Activated CD4-positive, alpha-beta memory T cell treated with anti-CD3 and anti-CD28 coated beads, Interleukin-2, amount 10 ng/mL, durations not matched to agents 7 days and 5 days (primary cell): ENCODE measurements at places on chromosomes 3 and 15. TPM values are rescaled to one million over a fixed set of nuclear protein-coding genes. Genes with fewer than 3 reads are reported as not detected.

Gene NR2E3
- total RNA-seq = not detected

Gene MOBP
- not detected for total RNA-seq

Gene MCF2L2
- 7.0 TPM for total RNA-seq

Gene CMTM7
- 47.3 TPM for total RNA-seq

Gene SERINC4
- 0.18 TPM for total RNA-seq

DNA sequence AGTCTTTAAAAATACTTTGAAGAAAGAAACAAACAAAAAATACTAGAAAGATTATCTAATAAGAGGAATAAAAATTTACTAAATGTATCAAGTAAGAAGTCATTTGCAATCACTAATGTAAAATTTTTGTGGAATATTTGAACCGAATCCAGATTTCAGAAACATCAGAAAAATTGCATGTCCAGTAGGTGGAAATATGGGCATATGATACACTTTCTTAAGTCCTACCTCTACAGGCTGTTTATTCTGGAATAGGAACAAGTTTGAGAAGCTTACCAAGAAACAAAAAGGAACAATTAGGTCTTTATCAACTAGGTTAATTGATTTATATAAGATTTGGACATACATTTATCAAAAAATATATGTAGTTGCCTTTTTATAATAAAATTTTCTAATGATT, 292.9 kb upstream of the ROBO1 start:
- no peaks in the 10 kb centered on the region for H3K27me3 ChIP-seq
- H3K27ac ChIP-seq = no peak overlapping the region
- H3K4me1 ChIP-seq = no peaks in the 10 kb centered on the region
- no peak for DNase-seq
- H3K36me3 ChIP-seq = no peaks in the 10 kb centered on the region

DNA sequence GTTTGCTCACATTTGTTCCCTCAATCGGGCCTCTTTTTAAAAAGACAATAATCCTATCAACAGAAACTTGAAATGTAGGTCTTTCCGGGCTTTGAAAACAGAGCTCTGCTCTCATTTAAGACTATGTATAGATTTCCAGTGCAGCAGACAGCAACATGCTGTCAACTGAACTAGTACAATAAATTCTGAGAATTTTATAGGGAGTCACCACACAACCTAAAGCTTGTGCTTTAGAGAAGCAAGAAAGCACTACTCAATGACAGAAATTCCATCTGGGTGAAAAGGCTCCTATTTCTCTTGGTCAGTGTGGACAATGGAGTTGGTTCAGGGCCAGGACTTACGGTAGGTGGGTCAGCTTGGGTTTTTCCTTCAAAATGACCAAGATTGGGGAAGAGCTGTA, 583.5 kb downstream of the ROBO1 start:
- H3K27me3 ChIP-seq = no peaks in the 10 kb centered on the region
- no peak overlapping the region for H3K27ac ChIP-seq
- no peaks in the 10 kb centered on the region for H3K36me3 ChIP-seq
- H3K4me3 ChIP-seq = no peak overlapping the region

GRCh38 chr3:11724615-11725339, 81.1 kb upstream of the VGLL4 start:
- peak overlapping the region; percentile 64 for H3K27ac ChIP-seq
- H3K4me3 ChIP-seq = peak overlapping the region; percentile 75
- peak; percentile 29 for DNase-seq
- peaks cover 21% of the 10 kb centered on the region for H3K4me1 ChIP-seq

DNA sequence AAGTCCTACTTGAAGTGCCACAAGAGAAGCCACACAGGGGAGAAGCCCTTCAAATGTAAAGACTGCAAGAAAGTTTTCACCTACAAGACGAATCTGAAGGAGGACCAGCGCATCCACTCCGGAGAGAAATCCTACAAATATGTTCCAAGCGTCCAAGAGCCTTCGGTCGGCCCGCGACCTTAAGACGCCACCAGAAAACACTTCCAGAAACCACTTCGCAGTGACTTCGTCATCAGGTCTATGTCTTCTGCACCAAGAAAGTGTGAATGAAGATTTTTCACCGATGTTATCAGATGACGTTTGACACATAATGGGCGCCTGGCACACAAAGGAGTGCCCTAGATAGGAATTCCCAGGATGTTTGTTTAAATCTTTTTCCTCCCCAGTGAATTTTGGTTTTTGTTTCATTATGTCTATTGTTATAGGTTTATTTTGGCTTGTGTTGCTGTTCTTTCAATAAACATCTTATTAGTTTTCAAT, 24.1 kb upstream of the ARPIN start:
- no peak overlapping the region for H3K27ac ChIP-seq
- no peak for DNase-seq
- no peaks in the 10 kb centered on the region for H3K36me3 ChIP-seq
- H3K27me3 ChIP-seq = peaks cover 16% of the 10 kb centered on the region
- H3K4me3 ChIP-seq = no peak overlapping the region

DNA sequence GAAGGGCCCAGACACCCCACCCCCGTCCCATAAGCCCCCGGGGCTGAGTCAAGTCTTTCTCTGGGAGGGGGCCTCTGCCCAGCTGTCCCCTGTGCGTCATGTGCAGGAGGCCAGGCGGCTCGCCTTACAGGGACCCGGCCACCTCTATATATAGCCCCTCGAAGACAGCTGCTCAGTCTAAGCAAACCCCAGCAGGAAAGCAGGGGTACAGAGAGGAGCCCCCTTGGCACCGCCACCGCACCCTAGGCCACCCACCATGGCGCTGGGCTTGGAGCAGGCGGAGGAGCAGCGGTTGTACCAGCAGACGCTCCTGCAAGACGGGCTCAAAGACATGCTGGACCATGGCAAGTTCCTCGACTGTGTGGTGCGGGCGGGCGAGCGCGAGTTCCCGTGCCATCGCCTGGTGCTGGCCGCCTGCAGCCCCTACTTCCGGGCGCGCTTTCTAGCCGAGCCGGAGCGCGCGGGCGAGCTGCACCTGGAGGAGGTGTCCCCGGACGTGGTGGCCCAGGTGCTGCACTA, at the start of gene KLHL40:
KLHL40 (plus strand) TSS at position 175 of the 519 bp plus-strand sequence; CDS start at position 257, 82 bp downstream.
- H3K4me3 ChIP-seq = no peak within 1 kb of the TSS
- peaks cover 11% of the 10 kb centered on the region for H3K4me1 ChIP-seq
- H3K27ac ChIP-seq = no peak within 1 kb of the TSS
- DNase-seq = no peak
- no peaks in the 10 kb centered on the region for H3K36me3 ChIP-seq

DNA sequence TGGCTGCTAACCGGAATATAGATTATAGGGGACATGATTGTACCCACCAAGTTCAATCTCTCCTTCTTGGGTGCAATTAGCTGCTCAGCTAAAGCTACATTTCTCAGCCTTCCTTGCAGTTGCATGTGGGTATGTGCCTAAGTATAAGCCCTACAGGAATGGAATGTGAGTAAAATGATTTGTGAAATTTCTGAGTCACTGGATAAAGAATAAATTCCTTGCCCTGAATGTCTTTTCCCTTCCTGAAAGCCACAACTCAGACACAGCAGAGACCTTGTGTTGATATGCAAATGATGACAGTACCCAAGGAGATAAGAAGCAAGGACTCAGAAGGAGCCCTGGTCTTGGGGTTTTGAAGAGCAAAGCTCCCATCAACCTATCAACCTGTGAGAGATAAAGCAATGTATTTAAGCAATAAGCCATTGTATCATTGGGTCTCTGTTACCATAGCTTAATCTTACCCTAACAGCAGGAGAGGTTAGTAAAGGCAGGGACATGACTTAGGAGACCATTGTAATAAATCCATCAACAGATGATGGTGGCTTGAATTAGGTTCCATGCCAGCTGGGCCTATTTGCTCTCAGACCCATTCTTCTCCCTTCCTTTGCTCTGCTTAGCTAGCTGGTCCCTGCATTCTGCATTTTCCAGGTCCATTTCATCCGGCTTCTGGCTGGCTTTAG, 25.6 kb upstream of the ZNF280D start:
- no peak for DNase-seq
- no peaks in the 10 kb centered on the region for H3K36me3 ChIP-seq
- H3K27ac ChIP-seq = no peak overlapping the region
- H3K4me1 ChIP-seq = no peaks in the 10 kb centered on the region
- H3K27me3 ChIP-seq = peaks cover 5% of the 10 kb centered on the region
- H3K4me3 ChIP-seq = no peak overlapping the region

- no peaks in the 10 kb centered on the region for H3K36me3 ChIP-seq
- H3K27me3 ChIP-seq = no peaks in the 10 kb centered on the region
- peak overlapping the region; percentile 10 for H3K4me3 ChIP-seq
- peaks cover 8% of the 10 kb centered on the region for H3K4me1 ChIP-seq
Observed at GRCh38 chr3:177928172-177928873, 607.9 kb upstream of the KCNMB2 start.

GRCh38 chr15:100601163-100601562, 821 bp downstream of the LINS1 start:
- peaks cover 44% of the 10 kb centered on the region for H3K36me3 ChIP-seq
- DNase-seq = peak; percentile 71
- H3K4me3 ChIP-seq = no peak overlapping the region
- H3K4me1 ChIP-seq = peaks cover 67% of the 10 kb centered on the region
- H3K27ac ChIP-seq = no peak overlapping the region

DNA sequence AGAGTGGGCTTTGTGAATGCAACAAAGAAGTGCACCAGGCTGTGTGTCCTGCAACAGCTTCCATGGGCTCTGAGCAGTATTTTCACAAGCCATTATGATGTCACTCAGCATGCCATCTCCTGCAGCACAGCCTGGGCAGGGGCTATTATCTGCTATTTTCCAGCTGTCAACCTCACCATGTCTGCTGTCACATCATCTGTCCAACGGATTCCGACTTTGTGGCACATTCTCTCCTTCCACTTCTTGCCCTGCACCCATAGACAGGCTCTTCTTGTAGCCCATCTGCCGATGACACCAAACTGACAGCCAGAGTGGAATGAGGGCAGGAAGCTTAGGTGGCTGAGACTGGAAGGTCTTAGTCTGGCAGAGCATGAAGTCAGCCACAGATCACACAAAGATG, 691.9 kb downstream of the NTRK3 start:
- H3K27ac ChIP-seq = no peak overlapping the region
- H3K4me3 ChIP-seq = no peak overlapping the region
- H3K4me1 ChIP-seq = no peaks in the 10 kb centered on the region
- no peak for DNase-seq
- no peaks in the 10 kb centered on the region for H3K36me3 ChIP-seq

GRCh38 chr3:30586806-30587486, 19.5 kb upstream of the TGFBR2 start:
- no peak for DNase-seq
- no peak overlapping the region for H3K4me3 ChIP-seq
